Activated CD4-positive, alpha-beta T cell treated with anti-CD3 and anti-CD28 coated beads, Interleukin-2, amount 50 U/mL, for 4 hours (primary cell): ENCODE measurements at places on chromosomes 6 and 20.

DNA sequence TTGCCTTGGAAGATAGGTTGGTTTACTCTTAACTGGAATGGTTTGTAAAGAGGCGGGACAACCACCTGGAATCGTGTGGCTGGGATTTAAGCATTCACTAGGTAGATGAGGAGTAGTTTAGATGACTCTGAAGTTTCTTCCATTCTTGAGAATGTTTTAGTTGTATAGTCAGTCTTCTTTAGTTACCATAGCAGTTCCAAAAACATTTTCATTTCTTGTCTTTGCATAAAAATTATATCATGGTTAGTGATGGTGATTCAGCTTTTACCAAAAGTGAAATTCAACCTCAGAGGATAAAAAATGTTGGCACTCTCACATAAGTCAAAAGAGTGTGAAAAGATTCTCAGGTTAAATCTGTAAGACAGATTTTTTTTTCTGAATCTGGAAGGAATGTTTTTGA lies 70.3 kb downstream of the SMAP1 start:
- DNase-seq = no peak

- no peak for DNase-seq
These were observed 129.7 kb downstream of the SNX5 start for GRCh38 chr20:17838921-17839320.

- DNase-seq = no peak
These were observed 57.0 kb downstream of the FRK start for GRCh38 chr6:116003668-116004067.

GRCh38 chr6:135195522-135195921 lies 14.4 kb downstream of the MYB start:
- DNase-seq = no peak

DNA sequence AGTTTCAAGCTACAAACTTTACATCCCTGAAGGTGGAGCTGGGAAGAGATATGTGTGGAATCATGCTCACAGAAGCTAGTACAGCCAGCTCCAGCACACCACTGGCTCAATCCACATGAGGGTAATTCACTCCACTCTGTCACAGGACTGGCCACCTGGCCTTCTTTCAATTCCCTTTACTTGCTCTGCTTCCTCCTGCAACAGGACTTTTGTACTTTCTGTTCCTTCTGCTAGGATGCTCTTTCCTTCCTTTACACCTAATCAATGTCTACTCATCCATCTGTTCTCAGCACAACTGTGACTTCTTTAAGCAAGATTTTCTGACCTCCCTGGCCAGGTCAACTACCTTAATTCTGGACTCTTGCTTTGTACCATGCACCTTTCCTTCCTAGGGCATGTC lies 39.4 kb upstream of the MYB start:
- no peak for DNase-seq

- DNase-seq = no peak
These were observed 9.6 kb upstream of the CST3 start for GRCh38 chr20:23647346-23647745.

DNA sequence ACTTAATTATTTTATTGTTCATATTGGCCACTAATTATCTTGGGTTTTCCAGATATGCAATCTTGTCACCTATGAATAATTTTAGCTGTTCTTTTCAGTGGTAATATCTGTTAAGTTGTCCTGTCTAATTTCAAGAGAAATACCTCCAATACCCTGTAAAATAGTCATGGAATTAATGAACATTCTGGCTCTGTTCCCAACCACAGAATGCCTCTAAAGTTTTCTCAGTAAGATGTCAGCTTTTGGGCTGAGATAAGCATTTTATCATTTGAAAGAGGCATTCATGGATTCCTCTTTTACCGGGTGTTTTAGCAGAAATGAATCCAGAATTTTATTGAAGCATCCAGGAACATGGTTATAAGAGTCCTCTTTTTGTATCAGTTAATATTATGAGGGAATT lies 109.3 kb downstream of the WDR27 start:
- no peak for DNase-seq

- DNase-seq = no peak
These were observed 267.7 kb downstream of the FARS2 start for GRCh38 chr6:5529015-5529414.

GRCh38 chr6:111192911-111193555 lies 105.7 kb downstream of the SLC16A10 start:
- no peak for DNase-seq

GRCh38 chr20:37525810-37526209 lies 1.9 kb downstream of the BLCAP start:
- DNase-seq = no peak

DNA sequence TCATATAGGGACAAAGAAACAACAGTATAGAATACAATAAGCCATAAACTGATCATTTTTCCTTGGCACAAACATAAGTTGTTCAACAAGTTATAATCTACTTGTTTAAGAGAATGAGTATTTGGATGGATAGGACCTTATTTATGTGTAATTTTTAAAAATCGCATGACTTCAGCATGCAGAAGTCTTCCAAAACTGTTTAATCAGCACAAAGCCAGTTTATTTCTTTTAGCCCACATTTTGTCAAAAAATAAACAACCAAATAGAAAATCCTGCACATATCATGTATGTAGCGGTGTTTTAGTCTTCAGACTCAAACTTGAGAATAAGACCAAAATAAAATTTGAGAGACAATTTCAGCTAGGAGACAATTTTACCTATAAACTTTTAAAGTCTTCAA lies 304.7 kb downstream of the TRDN start:
- DNase-seq = no peak

- DNase-seq = no peak
These were observed 7.0 kb upstream of the RALGAPA2 start for GRCh38 chr20:20719411-20719810.

DNA sequence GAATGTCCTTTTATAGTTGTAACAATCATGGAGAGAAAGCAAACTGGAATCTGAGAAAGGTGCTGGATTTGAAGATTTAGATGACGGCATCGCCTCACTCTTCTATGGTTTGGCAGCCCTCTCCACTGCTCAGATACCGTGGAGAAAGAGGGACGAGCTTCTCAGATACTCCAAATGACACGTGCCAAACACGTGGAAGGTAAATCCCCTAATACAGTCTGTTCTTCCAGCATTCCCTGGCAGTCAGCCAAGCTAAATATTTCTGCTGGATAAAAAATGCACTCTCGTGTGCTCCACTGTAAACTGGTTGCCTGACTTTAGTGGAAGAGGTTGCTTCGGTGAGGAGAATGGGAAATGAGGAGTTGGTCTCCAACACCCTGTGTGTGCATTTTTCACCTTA lies 16.7 kb upstream of the PRDM1 start:
- no peak for DNase-seq

GRCh38 chr6:16901782-16902181 lies 140.5 kb upstream of the ATXN1 start:
- DNase-seq = no peak

- no peak for DNase-seq
These were observed 517.0 kb upstream of the NRSN1 start for GRCh38 chr6:23608931-23609435.

DNA sequence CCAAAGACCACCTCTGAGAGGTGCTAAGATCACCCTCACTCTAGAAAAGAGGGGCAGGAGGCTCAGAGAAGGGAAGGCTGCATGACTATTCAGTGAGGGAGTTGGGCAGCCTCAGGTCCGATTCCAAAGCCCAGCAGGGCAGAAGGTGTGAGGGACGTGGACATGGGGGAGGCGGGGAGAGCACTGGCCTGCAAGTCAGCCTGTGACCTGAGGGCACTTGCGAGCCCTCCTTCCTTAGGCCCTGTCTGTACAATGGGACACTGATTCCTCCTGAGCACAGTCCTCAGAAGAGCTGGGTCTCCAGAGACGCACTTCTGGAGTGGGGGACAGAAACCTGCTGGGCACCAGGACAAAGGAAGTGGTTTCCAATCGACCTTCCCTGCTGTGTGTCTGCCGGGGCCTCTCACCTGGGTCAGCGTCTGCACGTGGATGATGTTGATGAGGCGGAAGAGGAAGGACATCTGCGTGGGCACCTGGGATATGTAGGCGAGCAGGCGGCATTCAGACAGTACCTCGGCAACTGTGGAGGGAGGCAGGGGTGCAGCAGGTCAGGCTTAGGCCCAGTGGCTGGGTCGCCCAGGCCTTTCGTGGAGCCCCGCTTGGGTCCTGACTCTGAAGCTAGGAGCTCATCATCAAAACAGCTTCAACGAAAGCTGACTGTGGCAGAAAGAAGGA lies 48.5 kb downstream of the MYH7B start:
- no peak for DNase-seq

DNA sequence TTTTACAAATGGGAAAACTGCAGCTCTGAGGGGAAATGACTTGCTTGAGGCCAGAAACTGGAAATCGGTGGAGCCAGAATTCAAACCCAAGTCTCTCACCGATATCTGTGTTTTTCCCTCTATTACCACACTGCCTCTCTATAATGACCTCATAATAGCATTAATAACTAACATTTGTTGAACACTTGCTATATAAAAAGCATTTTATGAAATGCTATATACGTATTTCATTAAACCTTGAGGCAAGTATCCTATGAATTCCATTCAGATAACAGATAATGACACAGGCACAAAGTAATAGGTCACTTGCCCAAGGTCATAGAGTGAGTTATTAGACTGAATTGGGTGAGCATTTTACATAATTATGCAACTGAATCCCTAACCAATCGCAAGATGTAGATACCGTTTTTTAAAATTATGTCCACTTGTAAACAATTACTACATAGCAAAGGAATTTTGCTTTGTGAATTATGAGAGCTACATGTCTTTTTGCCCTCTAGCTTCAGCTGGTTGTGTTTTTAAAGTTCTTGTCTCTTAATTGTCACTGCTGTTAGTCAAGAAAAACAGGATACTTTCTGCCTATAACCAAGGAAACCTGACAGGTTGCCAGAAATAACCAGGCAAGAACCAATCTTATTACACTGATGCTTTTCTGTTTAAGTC lies 4.7 kb downstream of the DSN1 start:
- DNase-seq = no peak

- no peak for DNase-seq
These were observed 31.5 kb downstream of the PMEPA1 start for GRCh38 chr20:57678340-57678739.

DNA sequence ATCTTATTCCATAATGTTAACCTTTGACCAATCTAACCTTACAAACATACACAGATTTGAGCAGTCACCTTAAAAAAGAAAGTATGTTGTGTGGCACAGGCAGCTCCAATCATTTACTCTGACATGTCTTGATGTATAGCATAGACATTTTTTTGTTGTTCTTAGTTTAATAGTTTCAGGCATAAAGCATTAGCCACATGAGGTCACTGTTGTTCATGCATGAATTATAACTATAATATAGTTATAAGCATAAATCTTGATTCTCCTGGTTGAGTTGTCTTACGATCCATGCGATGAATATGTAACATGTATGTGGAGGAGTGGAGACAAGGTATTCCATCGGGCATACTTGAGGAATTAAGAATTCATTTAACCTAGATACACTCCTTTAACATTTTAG lies 26.1 kb upstream of the NKAIN2 start:
- DNase-seq = no peak

DNA sequence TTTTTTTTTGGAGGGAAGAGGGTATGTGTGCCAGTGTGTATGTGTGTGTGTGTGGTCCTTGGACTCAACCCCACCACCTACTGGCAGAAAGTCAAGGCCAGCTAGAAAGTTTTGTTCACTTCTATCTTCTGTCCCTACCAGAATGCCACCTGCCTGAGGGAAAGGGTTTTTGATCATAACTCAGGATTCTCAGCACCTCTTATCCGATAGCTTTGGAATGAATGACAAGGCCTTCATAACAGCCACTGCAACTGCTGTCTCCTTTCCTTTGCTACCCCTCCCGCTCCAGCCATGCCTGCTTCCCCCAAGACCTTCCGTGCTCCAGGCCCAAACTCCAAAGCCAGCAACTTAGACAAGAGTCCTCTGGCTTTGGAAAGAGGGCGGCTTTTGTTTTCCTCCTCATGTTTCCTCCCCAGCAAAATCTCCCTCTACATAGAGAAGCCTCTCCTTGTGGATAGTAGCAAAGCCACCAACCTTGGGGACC lies 18.7 kb downstream of the BTN3A1 start:
- DNase-seq = no peak

DNA sequence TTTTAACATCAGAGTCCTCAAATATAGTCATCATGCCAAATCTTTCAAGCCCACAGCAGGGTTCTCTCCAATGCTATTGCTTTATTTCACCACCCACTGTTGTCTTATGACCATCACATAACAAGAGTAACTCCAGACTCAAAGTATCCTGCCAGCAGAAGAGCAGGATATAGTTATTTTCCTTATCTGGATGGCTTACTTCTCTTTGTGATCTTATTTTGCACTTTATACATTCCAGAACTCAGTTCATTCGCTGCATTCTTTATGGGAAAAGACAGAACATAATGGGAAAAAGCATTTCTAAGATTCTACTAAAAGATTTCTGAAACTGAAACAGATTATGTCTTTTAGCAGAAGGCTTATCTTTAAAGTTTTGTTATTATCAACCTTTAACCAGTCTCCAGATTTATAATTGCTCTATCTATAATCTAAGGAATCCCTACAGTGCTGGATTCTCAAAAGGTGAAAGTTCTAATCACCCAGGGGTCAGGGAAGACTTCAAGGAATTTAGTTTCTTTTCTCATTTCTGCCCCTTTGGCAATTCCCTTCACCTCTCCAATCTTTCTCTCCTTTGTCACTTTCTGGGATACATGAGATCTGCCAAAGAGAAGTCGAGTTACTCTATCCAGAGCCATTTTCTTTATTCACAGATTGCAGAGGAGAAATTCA lies 190.4 kb downstream of the TPBG start:
- no peak for DNase-seq

GRCh38 chr20:3759884-3760283 lies 7.7 kb downstream of the ADISSP start:
- DNase-seq = no peak

- no peak for DNase-seq
These were observed 174.9 kb downstream of the FRK start for GRCh38 chr6:115885636-115886366.

DNA sequence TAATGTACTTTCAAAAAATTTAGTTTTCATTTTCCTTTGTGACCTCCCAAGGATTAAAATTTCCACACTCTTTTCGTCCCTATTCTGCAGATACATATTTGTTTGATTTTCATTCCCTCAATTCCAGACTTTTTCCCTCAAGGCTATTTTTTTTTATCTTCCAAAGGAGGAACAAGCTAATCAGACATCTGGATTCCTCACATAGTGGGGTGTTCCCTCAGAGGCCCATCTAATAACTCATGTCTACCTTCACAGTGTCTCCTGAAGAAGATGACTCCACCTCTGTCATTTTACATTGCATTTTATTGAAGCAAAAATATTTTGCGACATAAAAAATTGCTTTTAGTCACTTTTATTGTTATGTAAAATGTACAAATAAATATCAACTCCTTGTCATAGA lies 122.2 kb downstream of the RFPL4B start:
- no peak for DNase-seq

DNA sequence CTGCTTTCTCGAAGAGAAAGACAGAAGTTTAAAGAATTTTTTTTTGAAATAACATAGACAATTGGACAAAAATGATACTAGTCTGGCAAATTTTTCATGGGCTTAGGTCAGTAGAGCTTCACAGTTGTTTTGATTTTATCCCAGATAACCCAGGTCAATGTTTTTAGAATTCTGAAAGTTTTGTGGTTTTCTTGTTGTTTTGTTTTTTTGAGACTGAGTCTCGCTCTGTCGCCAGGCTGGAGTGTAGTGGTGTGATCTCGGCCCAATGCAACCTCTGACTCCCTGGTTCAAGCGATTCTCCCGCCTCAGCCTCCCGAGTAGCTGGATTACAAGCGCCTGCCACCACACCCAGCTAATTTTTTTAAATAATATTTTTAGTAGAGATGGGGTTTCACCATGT lies 22.8 kb downstream of the KIF13A start:
- DNase-seq = no peak
